Cortex of kidney (tissue), 1 donor: ENCODE measurements at places on chromosomes 1 and 21.

DNA sequence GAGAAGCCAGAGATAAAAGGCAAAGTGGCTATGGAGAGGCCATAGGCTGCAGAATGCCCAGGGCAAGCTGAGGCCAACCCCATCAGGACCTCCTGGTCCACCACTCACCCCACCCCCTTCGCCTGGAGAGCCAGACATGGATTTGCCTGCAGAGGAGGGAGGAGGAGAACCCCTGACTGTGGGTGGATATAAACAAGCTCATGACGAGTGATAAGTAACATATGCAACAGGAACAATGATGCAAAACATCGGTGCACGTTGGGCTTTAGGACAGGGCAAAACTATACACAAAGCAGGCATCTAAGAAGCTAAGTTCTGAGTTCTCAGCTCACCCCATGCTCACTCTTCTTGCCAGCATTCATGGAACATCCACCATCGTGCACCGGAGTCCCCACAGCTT, 150.3 kb downstream of the ETS2 start:
- no peak for DNase-seq

GRCh38 chr1:184324972-184325371, 61.9 kb upstream of the C1orf21 start:
- no peak for DNase-seq

DNA sequence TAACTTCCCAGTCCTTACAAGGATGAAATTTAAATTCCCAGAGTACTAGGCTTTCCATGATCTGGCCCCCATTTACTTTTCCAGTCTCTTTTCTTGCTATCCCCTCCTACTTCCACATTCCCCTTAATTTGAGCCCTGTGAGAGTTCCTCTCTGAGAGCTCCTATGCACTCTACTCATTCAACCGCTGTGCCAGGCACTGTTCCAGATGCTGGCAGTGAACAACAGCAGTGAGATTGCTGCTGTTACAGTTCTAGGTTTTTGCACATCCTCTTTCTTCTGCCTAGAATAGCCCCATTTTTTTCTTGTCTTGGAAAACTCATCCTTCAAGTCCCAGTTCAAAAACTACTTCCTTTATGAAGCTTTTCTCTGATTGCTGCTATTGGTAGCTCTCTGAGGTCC, 18.8 kb downstream of the ATF6 start:
- no peak for DNase-seq

- no peak for DNase-seq
Measured at GRCh38 chr1:31257213-31257612, 17.5 kb upstream of the NKAIN1 start.

DNA sequence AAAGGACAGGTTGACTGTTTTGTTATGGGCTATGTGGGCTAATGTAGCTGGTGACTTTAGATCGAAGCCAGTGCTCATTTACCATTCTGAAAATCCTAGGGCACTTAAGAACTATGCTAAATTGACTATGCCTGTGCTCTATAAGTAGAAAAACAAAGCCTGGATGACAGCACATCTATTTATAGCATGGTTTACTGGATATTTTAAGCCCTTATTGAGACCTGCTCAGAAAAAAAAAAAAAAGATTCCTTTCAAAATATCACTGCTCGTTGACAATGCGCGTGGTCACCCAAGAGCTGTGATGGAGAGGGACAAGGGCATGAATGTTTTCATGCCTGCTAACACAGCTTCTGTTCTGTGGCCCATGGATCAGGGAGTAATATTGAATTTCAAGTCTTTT, 48.1 kb downstream of the CAMSAP2 start:
- DNase-seq: no peak

GRCh38 chr1:24502709-24503058, at the start of gene RCAN3:
Gene RCAN3 (plus strand): TSS chr1:24502836. CDS start chr1:24514373, 11,537 bp downstream.
- DNase-seq: no peak

- no peak for DNase-seq
Measured at GRCh38 chr1:202010180-202011015, at the start of gene ELF3. Gene ELF3 (plus strand): TSS chr1:202010587. CDS start chr1:202011137, 550 bp downstream.

DNA sequence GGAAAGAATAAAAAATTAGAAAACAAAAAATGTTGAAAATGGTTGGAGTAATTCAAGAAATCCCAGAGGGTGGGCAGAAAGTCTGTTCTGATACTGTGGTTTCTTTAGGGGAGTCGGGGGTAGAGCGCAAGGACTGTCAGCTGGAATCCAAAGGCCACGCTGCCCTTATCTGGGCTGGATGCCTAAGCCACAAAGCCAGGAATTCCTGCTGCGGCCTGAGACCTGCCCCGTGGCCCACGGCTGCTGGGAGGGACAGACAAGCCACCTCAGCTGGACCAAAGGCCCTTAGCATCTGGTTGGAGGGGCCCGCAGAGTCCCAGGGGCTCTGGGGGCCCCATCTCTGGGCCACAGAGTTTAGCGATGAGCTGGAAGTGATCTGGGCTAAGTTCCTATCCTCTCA, 60.2 kb downstream of the DMRTB1 start:
- no peak for DNase-seq

GRCh38 chr1:234253732-234254131, 119.5 kb upstream of the COA6 start:
- DNase-seq: no peak

DNA sequence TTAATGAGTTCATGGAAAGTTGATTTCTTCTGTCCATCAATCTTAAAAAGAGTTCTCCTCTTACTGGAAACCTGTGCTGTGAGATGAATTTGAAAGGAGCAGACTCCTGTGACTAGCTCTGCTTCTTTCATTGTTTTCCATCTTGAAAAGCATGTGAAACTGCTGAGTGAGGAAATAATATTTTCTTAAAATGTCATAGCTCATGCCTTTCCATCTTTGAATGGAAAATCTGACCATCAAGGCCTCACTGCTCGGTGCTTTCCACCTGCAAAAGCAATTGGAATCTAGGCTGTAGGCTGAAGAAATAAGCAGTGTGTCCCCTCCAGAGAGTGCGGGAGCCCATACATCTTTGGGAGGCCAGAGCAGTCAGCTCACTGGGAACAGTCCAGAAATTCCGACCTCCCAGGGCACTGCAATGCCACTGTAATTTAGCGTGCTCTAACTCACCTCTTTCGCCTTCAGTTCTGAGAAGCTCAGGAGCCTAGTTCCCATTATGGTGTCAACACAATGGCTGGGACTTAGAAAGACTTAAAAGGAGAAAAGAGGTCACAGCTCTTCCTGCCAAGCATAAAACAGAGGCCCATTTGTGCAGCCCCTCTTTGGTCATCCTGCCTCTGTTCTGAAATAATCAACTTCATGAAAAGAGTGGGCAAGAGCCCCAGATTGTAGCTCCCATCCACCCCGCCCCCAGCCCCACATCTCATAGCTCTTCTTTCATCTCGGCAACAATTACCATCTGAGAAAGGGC, 50.4 kb upstream of the F3 start:
- no peak for DNase-seq

DNA sequence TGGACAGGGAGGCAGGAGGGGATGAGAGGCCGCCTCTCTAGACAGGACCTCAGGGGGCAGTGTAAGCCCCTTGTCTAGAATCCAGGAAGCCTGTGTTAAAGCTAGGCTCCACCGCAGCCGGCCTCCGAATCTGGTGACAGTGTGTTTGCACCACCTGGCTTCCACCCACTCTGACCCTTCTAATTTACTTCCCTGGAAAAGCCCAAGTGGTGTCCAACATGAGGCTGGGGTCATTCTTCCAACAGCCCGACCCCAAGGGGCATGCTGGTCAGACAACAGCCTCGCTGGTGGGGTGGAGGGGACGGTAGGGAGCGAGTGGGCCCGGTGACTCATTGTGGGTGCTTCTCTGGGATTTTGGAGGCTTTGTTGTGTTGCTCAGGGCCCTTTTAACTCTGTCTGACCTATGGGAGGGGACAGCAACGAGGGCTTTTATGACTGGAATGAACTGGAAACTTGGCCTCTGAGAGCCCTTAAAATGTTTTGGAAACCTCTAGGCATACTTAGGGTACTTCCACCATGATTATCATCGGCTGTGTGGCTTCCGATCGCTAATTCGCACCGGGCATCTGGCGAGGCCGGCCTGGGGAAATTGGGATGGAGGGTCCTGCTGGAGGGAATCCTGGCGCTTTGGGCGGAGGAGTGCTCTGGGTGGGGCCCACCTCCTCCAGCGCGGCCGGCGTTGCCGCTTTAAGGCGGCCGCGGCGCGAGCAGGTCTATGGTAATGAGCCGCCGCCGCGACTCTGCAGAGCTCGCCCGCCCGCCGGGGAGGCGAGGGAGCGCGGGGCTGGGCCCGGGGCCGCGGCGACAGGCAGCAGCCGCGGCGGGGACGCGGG, at the start of gene CELSR2:
Gene CELSR2 (plus strand): TSS at position 743 of the 833 bp plus-strand sequence. CDS start 541 bp downstream, outside the sequence.
- no peak for DNase-seq

DNA sequence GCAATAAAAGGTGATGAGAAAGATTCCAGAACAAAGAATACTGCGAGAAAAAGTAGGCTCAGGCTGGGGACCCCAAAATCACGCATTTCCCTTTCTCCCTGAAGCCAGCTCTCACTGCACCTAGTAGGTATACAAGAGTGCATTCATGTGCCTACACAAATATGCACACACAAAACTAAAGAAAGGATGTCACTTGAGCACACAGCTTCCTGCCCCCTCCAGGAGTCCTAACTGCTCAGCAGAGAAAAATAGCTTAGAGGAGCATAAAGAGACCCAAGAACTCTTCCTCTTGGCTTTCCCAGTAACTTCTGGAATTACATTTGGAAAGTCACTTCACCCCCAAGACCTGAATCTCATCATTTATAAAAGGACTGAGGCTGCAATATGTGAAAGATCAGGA, 38.0 kb downstream of the JAK1 start:
- DNase-seq: no peak

DNA sequence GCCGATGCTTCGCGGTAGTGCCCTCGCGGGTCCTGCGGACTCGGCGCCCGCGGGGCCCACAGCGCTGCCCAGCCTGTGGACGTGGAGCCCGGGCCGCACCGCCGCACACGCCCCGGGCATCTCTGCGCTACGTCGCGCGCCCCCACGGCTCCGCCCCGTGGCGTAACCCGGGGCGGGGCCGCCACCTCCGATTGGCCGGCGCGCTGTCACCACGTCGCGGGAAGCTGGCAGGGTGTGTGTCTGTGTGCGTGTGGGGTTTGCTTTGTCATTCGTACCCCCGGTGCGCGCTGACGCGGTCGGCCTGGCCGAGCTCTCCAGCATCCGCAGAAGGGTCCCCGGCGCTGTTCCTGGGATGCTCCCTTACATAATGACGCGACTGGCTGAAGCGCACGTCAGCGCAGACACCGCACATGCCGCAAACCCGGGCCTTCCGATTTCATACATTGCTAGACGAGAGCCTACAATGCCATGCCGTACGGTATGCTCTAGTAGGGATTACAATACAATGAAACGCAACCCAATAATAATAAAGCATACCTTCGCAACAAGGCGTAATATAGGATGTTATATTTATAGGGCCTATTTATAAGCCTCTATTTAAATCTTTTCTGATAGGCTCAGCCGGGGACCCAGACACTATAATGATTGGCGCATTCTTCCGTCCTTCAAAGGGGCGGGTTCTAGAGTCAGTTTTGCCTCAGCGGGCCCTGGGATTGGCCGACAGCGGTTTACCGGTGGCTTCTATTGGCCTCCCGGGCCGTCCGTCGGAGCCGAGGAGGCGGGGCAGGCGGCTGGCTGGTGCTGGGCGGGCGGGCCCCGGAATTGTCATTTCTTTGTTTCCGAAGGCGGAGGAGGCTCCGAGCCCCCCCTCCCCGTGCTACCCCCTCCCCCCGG, at the start of gene MACO1:
Gene MACO1 (plus strand): TSS at position 825 of the 894 bp plus-strand sequence. CDS start 202 bp downstream, outside the sequence.
- peak; percentile 69 for DNase-seq

DNA sequence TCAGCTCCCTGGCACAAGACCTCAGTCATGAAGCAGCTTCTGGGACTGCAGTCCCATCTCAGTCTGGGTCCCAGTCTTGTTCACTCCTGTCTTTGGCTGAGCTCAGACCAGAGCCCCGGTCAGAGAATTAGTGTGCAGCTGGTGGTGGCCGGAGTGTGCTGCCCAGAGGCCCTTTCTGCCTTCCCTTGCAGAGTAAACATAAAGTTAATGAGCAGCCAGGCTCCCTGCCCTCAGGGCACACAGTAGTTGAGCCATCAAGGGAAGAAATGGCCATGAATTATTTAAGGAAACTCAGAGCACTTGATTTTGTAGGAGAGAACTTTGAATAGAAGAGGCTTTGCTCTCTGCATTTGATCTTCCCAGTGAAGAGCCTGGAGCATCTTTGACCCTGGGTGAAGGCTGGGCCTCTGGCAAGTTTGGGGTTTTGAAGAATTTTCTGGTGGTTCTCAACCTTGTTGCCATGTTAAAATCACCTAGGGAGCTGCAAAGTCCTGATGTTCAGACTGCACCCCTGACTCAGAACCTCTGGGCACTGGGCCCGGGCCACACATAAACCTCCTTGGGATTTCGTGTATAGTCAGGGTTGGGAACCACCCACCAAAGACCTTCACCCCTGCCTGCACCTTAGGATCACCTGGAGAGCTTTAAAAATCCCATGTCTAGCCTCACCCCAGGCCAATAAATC, 26.4 kb upstream of the SELENON start:
- no peak for DNase-seq

DNA sequence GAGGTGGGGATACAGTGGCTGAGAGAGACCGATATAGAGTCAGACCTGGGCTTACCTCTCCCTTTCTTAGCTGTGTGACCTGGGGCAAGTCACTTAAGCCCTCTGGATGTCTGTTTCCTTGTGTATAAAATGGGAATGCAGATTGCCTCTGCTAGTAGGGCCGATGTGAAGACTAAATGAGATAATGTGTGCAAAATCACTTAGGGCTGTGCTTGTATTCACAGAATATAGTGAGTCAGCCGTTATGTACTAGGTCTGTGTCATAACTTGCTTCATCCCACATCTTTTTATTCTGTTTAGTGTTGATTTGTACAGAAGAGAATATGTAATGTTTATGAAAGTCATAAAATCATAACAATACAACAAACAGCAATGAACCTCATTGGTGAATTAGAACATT, 56.0 kb downstream of the PTPRU start:
- DNase-seq: no peak

DNA sequence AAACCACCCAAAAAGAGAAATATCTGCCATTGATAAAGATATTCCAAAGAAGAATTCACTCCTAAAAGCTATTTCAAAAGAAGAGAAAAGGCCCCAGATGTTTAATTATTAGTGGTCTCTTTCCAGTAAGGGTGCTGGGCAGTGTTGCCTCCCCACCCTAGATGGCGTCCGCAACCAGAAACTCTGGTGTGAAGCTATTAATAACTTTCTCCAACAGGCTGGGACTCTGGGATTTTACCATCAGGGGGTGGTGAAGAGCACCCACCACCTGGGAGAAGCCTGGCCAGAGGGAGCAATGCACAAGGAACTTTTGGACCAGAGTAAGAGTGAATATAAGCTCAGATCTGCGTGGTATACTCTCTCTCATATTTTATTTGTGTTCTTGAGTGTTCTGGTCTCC, 115.4 kb upstream of the TIAM1 start:
- no peak for DNase-seq

GRCh38 chr21:35150562-35151226, 101.6 kb upstream of the RUNX1 start:
- no peak for DNase-seq

DNA sequence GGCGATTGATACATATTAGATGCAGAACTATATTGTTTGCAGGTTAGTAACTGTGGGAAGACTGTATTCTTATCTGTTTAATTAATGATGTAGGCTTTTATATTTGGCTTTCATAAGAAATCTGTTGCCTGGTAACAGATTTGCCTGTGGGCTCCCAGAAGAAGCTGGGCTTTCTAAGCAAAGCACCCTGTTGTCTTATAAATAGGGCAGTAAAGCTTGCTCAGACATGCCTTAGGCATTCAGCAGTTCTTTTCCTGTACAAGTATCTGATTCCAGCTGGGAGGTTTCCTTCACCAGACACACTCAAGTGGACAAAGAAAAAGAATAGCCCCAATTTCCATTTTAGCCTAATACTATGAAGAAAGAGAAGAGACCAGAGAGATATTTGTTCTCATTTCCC, 524.0 kb downstream of the LRRIQ3 start:
- DNase-seq: no peak

- DNase-seq: no peak
Measured at GRCh38 chr1:228148196-228148861, 1.4 kb upstream of the GJC2 start.
